ENCODE measurements at places on chromosomes 6 and 20.

DNA sequence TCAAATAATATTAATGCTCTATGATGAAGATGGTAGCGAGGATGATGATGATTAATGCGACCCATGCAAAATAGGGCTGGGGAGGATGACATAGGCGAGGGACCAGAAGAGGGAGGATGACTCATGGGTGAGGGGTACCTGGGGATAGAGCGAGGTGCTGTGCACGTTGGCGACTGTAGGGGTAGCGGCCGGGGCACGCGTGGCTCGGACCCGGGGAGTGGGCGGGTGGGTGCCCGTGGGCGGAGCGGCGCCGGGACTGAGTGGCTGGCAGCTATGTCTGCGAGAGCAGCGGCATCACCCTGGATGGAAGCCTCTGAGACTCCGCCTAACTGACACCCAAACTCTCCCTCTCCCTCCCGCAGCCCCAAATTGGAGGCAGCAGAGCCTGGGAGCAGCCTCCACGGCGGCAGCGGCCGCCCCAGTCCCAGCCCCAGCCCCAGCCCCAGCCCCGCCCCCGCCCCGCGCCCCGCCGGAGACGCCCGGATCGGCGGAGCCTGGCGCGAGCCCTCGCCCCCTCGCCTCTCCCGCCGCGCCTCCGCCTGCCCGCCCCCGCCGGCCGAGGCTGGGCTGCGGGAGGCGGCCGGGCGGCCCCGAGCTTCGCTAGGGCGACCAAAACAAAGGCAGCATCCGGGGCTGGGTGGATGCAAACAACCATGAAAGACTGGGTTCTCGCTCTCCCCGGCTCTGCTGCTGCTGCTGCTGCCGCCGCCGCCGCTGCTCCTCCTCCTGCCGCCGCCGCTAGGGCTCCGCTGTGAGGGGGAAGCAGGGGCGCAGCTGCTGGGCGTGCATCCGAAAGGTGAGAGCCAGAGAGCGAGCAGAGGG lies at the start of gene RIMS1:
RIMS1 (plus strand) TSS at position 367 of the 822 bp plus-strand sequence. CDS start 474 bp downstream, outside the sequence.
- DNase-seq = no peak

DNA sequence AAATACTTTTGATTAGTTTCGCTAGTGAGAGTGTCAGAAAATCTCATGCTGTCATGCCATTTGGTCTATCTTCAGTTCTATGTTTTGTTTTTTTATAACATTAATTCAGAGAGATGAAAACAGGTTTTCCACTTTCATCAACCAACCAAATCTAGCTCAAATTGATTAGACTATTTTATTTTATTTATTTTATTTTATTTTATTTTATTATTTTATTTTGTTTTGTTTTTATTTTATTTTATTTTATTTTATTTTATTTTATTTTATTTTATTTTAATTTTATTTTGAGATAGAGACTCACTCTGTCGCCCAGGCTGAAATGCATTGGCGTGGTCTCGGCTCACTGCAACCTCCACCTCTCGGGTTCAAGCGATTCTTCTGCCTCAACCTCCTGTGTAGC lies 1391.0 kb upstream of the ADGRB3 start:
- DNase-seq = no peak

- peak; percentile 42 for DNase-seq
Measured at GRCh38 chr6:135183532-135184440, 2.7 kb downstream of the MYB start.

DNA sequence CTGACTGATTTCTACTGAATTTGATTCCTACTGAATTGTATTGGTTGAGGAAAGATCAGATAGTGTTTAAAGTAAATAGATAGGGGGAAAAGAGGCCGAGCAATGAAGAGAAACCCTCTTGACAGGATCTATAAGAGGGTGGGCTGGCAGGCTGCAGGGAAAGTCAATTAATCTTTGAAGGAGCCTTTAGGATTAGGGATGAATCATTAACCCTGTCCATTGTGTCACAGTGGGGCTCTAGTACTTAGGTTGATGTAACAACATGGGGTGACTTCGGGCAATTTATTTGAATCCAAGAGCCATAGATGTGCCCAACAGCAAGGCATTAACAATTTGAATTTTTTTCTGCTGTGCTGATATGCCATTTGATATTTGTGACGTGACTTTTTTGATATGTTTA lies 7.5 kb downstream of the RFX6 start:
- DNase-seq = no peak

- no peak for DNase-seq
Measured at GRCh38 chr6:7341989-7342742, 29.2 kb upstream of the SSR1 start.

GRCh38 chr6:149060300-149060984 lies 257.1 kb upstream of the TAB2 start:
- peak; percentile 59 for DNase-seq

Data from femur (tissue), 1 donor.